Mucosa of gallbladder (tissue), 1 donor: ENCODE measurements at places on chromosomes 12 and 14.

- DNase-seq = no peak
These were observed 558.8 kb upstream of the FBXO33 start for GRCh38 chr14:39991041-39991440.

DNA sequence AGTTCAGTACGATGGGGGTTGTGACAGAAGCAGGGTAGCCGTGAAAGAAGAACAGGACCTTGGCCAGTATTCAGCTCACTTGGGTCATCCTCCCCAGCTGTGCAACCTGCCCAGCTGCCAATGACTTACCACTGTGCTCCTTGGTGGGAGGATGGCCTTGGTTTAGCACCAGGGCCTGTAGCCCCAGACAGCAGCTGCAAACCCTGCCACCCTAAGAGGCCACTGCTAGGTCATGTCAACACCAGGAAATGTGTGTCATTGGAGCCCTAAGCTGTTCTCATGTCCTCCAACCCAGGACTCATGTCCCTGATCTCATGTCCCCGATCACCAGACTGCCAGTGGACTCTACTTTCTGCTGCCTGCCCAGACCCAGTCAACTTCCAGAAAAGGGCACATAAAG is 3.0 kb upstream of the CRACR2A start:
- DNase-seq = no peak

DNA sequence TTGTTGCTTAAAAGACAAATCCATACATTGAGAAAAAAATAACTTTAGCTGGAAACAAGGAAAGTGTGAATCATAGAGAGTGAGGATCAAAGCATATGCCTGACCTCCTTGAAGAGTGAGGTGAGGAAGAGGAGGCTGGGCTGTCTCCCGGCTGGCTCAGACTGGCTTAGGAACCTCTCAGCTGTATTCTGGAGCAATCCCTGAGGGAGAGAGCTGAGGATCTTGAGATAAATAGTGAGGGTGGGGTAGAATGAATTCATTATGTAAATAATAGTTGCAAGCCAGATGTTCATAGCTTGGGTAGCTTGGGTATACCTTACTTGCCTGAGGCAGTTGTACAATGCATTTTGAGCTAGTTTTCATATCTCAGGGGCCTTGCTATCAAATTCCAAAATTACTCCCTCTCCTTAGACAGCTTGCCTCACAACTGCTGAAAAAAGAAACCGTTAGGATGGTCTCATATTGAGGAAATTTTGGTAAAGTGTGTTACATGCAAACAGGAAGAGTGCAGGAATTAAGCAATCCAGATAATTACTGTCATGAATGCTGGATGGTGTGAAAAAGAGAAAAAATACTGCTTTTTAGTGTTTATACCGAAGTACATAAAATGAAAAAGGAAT is 30.5 kb upstream of the SLC15A5 start:
- DNase-seq = no peak

GRCh38 chr12:34390171-34390841 is 368.0 kb downstream of the ALG10 start:
- DNase-seq = no peak

DNA sequence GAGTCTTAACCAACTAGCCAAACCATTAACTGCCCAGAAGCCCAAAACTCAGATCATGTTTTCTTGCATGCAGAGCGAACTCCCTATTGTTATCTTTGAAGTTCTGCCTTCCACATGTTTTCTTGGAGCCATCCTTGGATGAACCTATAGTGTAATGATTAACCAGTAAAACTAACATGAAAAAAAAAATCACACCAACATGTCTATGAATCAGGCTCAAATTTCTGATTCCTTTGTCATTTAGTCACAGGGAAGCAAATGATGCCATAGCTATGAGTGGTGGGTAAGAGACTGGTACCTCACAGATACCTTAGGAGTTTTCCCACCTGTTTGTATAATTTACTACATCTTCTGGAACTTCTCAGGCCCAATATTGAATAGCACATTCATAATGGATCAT is 70.7 kb downstream of the PTPRO start:
- no peak for DNase-seq

DNA sequence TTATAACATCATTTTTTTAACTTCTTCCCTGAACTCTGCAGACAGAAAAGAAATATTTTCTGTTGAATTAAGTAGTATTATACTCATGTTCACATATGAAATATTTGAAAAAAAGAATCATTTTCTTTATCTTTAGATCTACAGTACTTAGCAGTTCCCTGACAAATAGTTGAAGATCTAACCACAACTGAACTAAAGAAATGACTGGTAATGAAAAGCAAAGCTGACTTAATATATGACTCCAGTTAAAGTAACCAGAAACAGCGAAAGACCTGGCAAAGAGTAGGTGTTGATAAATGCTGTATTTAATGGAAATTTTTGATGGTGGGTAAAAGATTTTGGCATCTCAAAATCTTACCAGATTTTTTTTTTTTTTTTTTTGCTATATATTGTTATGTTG is 207.1 kb upstream of the SLC16A7 start:
- DNase-seq = no peak

GRCh38 chr12:41950455-41950854 is 194.2 kb downstream of the GXYLT1 start:
- DNase-seq = no peak

DNA sequence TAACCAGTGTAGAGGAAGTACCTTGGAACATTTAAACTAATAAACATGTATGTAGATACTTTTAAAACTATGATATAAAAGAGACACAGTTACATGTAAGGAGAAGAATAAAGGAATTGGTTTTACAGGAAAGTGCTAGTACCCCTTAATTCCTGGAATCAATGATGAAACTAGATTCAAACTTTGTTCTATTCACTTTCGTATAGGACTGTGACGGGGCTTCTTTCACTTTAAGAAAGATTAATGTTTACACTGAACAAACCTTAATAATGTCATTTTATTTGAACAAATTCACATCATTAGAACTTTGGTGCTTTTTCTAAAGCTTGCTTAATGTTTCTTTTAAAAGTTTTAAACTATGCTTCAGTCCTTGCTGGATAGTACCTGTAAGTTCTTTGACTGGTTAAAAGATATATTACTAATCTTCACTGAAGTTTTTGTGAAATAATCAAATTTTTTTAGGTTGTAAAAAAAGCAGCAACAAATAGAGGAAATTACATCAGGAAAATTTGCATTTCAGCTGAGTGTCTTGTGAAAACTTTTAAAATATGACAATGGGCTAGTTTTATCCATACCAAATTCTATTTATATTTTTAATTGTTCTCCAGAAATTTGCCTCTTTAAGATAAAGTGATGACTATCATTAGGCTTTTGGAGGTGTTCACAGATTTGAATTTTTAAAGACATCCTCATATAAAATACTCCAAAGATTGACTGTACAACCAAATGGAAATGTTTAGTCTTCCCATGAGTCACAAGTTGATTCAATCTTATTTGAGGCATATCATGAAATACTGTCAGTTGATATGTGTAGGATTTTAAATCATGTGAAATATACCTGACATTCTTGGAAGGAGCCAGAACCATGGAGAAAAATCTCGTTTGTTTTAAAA is 36.2 kb downstream of the PAPOLA start:
- DNase-seq = no peak

DNA sequence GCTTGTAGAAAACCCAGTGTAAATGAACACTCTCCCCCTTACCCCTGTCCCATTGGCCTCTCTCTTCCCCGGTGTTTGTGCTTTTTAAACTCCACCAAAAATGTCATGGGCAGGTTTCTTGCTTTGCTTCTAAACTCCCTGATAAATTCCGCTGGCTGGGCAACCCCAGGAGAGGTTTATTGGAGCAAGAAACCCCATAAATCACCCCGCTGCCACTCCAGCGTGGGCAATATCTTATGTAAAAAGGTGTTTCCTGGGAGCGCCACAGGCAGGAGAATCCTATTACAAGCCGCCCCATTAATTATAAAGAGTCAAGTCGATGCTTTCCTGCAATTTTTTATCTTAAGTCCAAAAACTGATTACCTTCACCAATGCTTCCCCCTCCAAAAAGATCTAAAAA is 22.8 kb downstream of the LHX5 start:
- DNase-seq = no peak

GRCh38 chr12:72511498-72511897 is 239.3 kb downstream of the TRHDE start:
- no peak for DNase-seq

DNA sequence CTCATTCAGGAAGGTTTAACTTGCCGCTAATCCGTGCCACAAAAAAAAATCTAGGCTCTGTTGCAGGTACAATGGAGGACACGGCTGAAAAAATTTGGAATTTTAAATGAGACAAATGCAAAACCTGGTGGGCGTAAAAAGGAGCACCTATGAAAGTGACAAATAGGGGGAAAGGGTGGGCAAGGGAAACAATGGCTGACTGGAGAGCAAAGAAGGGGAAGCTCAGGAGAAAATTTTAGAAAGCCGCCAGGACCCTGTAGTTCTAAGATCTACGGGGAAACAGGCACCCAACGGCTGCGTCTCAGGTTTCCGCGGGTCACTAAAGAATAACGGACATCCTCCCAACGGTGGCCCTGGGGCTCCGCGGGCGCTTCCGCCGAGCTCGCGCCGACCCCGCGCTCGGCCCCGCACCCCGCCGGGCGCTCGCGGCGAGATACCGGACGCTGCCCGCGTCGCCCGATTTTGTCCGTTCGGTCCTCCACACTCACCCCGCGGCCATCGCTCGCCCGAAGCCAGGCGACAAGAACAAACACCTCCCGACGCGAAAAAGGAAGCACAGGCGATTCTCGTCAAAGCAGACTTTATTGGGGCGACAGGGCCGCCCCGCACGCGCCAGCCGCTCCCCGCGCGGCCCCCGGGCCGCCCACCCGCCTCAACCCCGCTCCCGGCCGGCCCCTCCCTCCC is 1.1 kb upstream of the YY1 start:
- peak; percentile 43 for DNase-seq

GRCh38 chr12:5220099-5220498 is 176.4 kb downstream of the KCNA5 start:
- no peak for DNase-seq

DNA sequence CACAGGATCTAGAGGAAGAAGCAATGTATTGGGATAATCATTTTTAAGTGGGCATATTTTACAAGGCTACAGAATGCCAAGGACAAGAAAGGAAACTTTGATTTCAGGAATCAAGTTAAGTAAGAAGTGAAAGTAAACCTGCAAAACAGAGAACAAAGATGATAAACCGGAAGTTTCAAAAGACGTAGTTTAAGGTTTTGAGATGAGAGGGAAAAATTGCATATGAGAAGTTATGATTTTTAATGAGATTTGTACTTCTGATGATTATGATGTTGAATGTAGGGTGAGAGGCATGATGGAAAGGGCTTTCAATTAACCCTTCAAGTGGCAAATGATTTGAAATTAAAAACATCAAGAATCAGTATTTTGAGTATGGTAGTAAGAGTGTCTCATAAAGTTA is 134.9 kb downstream of the CAPZA3 start:
- no peak for DNase-seq

DNA sequence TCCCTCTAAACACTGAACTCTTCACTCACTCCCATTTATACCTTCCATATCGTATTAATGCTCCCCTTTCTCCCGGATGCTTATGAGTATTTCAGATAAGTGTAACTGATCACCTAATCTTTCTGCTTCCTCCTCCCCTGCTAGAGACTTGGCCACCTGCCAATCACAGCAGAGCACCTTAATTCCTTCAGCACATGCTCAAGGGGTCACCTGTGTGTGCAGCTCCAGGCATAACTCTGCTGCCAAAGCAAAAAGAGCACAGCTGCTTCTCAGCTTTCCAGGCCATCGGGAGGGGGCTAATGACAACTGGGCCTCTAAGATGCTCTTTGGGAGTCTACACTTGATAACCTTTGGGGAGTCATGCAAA is 106.9 kb upstream of the DYRK2 start:
- DNase-seq = no peak

GRCh38 chr14:33899723-33900341 is 51.0 kb downstream of the EGLN3 start:
- no peak for DNase-seq

GRCh38 chr12:54725233-54725843 is 77.2 kb upstream of the DCD start:
- DNase-seq = no peak

GRCh38 chr14:51395361-51395849 is 155.4 kb downstream of the TMX1 start:
- DNase-seq = peak; percentile 13

- no peak for DNase-seq
These were observed 54.5 kb downstream of the CRACR2A start for GRCh38 chr12:3698218-3698974.

DNA sequence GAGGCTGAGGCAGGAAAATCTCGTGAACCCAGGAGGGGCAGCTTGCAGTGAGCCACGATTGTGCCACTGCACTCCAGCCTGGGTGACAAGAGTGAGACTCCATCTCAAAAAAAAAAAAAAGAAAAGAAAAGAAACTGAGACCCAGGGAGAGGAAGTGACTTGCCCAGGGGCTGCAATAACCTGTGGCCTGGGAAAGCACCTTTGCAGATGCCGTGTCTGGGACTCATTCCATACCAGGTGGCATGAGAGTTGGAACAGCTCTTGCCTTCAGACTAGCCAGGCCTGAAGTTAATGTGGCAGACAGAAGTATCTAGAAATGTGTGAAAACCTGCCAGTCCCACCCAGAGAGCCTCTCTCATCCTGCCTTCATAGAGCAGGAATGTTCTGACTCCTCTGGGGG is 65.4 kb downstream of the PHETA1 start:
- DNase-seq = no peak

- DNase-seq = no peak
These were observed 35.1 kb upstream of the ATF1 start for GRCh38 chr12:50728841-50729240.

DNA sequence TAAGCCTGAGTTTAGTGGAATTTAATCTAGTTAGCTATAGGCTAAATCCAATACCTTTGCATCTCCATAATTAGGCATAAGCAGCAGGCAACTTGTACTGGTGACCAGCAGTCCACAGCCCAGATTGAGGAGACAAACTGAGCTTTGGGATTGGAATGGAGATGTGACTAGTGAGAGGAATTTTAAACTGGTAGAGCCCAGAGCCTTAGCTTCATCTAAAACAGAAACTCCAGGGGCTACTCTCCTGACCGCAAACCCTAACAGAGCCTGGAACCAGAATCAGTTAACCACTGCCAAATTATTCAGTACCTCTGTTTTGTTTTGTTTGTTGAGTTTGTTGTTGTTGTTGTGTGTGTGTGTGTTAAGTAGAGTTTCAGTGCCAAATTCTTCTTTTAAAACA is 53.2 kb downstream of the TSPAN19 start:
- no peak for DNase-seq

GRCh38 chr14:54667026-54667744 is 100.3 kb downstream of the SAMD4A start:
- no peak for DNase-seq

DNA sequence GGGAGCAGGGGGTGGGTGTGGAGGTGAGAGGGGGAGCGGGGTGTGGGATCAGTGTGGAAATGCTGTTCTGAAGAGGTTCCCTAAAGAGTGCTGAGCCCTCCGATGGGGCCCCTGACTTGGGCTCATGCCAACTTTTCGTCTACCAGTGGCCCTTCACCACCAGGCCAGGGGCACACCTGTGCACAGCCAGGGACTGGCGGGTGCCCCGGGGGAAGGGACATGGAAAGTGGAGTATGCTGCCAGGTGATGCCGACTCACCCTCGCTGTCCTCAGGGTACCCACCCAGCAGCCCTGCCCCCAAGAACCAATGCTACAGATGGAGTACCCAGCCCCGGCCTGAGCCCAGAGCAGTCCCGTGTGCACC is 26.2 kb downstream of the AMN start:
- no peak for DNase-seq

- no peak for DNase-seq
These were observed 115.9 kb upstream of the IFNG-AS1 start for GRCh38 chr12:67873355-67873754.
